ENCODE measurements at places on chromosomes 16 and 17. TPM values are rescaled to one million over a fixed set of nuclear protein-coding genes. Genes with fewer than 3 reads are reported as not detected.

- no peak for DNase-seq
Observed at GRCh38 chr17:76094046-76094445, 9.5 kb downstream of the EXOC7 start.

GRCh38 chr16:54275956-54276355, 10.6 kb downstream of the IRX3 start:
- DNase-seq: no peak

GRCh38 chr17:55770196-55770870, 19.5 kb downstream of the PCTP start:
- peak; percentile 69 for DNase-seq

DNA sequence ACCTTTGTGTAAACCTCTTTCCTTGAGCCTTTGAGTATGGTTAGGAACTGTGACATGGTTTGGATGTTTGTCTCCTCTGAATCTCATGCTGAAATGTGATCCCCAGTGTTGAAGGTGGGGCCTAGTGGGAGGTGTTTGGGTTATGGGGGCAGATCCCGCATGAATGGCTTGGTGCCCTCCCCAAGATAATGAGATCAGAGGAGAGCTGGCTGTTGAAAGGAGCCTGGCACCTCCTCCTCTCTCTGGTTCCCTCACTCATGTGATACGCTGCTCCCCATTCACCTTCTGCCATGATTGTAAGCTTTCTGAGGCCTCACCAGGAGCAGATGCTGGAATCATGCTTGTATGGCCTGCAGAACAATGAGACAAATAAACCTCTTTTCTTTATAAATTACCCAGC, 1110.2 kb downstream of the CDH11 start:
- DNase-seq: no peak

DNA sequence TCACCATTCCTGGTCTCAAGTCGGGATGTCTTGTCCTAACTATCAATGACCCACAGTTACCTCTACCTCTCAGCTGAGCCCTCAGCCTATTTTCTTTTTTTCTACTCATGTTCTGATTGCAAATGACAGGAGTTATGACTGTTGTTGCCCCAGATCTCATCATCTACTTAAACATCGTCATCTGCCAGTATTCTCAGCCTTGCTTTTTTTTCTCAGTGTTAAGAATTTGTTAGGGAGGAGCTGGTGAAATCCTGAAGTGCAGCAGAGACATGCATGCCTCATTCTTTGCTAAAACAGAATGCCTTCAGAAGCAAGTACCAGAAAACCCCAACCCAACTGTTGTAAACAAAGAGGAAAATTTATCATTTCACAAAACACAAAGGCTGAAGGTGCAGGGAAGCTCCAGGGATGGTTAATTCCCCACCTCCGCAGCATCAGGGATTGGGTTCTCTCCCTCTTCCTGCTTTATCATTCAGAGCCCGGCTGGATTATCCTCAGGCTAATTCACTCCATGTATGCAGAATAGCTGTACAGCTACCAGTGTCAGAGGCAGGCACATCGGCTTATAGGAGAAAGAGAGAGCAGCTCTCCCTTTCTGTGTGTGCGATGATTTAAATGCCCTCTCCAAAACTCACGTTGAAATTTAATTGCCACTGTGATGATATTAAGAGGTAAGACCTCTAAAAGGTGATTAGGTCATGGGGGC, 540.8 kb upstream of the HSBP1 start:
- no peak for DNase-seq

DNA sequence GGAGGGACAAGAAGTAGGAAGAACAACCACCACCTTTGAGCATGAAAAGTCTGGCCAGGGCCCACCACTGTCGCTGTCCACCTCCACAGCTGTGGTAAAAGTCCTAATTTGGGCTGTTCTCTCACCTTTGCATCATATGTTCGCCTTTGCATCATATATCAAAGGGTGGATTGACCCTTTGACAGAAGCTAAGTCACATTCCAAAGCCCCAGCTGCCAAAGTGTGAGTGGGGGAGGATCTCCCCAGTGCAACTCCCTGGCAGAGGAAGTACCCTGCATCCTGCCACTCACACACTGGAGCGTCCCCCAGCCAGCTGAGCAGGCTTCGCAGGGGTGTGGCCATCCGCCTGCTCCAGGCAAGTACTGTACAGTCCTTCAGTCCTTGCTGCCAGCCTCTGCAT, 12.7 kb upstream of the SPECC1 start:
- DNase-seq: no peak

- DNase-seq: no peak
Observed at GRCh38 chr16:48188449-48189102, 32.8 kb upstream of the ABCC12 start.

- peak; percentile 62 for DNase-seq
Observed at GRCh38 chr16:8120001-8120400, 470.3 kb downstream of the TMEM114 start.

DNA sequence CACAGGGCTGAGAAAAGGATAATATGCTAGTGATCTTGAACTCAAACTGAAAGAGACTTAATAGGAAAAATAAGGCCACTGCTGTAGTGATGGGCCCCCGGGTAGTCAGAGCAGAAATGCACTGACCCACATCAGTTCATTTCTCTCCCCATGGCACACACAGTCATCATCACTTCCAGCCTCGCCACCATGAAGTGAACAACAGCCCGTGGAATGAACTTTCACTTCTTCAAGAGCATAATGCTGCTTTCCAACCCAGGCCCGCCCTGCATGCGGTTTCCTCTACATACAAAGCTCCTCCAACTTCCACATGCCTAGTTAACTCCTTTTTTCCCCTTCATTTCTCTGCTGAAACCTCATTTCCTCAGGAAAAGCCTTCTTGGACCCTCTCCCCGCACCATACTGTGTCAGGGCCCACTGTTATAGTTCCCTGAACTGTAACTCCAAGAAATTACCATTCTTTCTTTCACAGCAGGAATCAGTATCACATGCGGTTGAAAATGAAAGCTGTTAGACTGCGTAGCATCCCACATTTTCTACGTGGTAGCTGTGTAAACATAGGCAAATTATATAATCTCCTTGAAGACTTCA, 65.8 kb upstream of the SMIM36 start:
- peak; percentile 63 for DNase-seq

DNA sequence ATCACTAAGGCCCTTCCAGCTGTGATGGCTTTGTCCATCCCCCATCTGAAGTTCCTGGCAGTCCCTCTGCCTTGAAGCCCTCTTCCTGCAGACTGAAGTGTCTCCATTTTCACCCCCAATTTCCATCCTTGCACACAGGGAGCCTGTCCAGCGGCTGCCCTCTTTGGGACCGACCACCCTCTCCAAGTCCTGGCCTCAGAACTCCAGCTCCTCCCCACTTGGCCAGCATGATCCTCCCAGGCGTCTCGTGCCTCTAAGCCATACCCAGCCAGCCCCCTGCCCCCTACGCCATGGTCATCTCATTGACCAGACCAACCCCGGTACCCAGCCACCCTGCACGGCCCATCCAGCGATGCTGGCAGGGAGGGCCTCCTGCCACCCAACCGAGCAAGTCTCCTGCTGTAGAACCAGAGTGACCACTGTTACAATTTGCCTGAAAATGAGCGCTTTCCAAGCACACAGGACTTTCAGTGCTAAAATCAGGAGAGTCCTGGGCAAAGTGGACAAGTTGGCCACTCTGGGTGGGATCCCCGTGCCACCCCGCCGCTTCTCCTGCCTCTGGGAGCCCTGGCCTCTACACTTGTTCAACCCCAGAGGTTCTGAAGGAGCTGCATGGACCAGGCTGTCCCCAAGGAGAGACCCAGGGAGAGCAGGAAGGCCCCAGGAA, 362.0 kb downstream of the SEC14L1 start:
- no peak for DNase-seq

Gene TP53TG3B
- total RNA-seq: not detected

DNA sequence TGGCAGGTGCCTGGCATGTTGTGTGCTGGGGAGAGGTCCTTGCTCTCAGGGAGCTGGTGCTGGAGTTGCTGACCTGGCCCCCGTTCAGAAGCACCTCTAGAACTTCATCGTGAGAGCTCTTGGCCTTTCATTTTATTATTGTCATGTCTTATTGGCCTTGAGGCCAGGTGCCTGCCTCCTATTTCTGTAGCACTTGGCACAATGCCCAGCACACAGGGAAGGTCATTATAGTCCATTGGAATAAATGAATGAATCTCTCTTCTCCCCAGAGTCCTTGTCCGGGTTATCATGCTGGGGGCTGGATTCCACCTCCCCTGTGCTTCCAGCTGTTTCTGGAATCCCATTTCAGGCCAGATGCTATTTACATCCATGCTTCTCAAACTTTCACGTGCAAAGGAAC, 169.2 kb downstream of the HAPSTR1 start:
- no peak for DNase-seq

Gene GPR179
- total RNA-seq: not detected

- no peak for DNase-seq
Observed at GRCh38 chr17:57125866-57126265, 40.8 kb downstream of the AKAP1 start.
